Progenitor cell of endocrine pancreas (in vitro differentiated cells): ENCODE measurements at places on chromosomes 13 and 19.

GRCh38 chr13:111924678-111925075 lies 142.3 kb upstream of the SOX1 start:
- peaks cover 55% of the 10 kb centered on the region for H3K27me3 ChIP-seq
- peaks cover 1% of the 10 kb centered on the region for H3K4me1 ChIP-seq
- no peak overlapping the region for H3K27ac ChIP-seq
- DNase-seq, result no peak

DNA sequence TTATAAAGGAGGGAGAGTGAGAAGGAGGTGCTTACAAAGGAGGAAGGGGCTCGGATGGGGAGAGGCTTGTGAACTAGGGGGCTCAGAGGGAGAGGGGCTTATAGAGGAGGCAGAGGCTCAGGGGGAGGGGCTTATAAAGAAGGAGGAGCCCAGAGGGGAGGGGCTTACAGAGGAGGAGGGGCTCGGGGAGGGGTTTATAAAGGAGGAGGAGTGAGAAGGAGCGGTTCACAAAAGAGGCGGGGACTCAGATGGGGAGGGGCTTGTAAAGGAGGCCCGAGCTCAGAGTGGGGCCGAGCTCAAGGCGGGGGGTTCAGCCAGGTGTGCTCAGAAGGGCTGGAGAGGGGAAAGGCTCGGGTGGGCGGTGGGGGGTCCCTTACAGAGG lies 500 bp downstream of the SMIM24 start:
- H3K4me1 ChIP-seq, result peaks cover 4% of the 10 kb centered on the region
- H3K27me3 ChIP-seq, result peaks cover 6% of the 10 kb centered on the region
- H3K4me3 ChIP-seq, result no peak overlapping the region
- DNase-seq, result no peak
- H3K36me3 ChIP-seq, result no peaks in the 10 kb centered on the region

- H3K27ac ChIP-seq, result peak overlapping the region; percentile 49
- peaks cover 16% of the 10 kb centered on the region for H3K4me1 ChIP-seq
- H3K4me3 ChIP-seq, result peak overlapping the region; percentile 76
- H3K27me3 ChIP-seq, result no peaks in the 10 kb centered on the region
Measured at GRCh38 chr19:8608941-8609278, 1.6 kb downstream of the ADAMTS10 start.

- H3K36me3 ChIP-seq, result no peaks in the 10 kb centered on the region
- H3K4me1 ChIP-seq, result peaks cover 33% of the 10 kb centered on the region
- no peak overlapping the region for H3K4me3 ChIP-seq
- no peak overlapping the region for H3K27ac ChIP-seq
- peaks cover 4% of the 10 kb centered on the region for H3K27me3 ChIP-seq
- no peak for DNase-seq
Measured at GRCh38 chr13:23744315-23744714, 144.9 kb downstream of the MIPEP start.

DNA sequence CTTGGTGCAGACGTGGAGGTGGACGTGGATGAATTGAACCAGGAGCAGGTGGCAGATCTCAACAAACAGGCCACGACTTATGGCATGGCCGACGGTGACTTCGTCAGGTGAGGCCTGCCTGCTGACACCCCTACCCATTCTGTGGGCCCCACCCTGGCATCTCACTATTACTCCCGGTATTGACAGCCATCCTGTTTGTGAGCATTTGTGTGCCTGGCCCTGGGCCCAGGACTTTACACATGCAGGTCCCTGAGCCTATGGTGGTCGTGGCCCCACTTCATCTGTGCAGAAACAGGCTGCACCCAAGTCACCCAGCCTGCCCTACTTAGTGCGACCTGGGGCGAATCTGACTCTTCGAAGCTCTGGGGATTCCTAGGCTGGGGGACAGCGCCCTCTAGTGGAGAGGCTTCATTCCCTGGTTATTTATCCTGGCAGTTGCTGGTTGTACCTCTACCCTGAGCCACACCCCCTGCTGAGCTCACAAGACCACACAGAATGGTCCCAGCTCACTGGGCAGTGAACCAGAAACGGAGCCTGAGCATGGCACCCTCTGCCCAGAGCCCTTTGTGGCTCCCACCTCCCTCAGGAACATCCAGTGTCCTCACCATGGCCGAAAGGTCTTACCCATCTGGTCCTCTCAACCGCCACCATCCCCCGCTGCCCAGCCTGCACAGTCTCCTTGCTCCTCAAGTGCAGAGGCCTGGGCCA lies 16.9 kb downstream of the ZNF296 start:
- DNase-seq, result peak; percentile 82
- H3K4me1 ChIP-seq, result no peaks in the 10 kb centered on the region
- no peak overlapping the region for H3K4me3 ChIP-seq
- no peaks in the 10 kb centered on the region for H3K27me3 ChIP-seq

DNA sequence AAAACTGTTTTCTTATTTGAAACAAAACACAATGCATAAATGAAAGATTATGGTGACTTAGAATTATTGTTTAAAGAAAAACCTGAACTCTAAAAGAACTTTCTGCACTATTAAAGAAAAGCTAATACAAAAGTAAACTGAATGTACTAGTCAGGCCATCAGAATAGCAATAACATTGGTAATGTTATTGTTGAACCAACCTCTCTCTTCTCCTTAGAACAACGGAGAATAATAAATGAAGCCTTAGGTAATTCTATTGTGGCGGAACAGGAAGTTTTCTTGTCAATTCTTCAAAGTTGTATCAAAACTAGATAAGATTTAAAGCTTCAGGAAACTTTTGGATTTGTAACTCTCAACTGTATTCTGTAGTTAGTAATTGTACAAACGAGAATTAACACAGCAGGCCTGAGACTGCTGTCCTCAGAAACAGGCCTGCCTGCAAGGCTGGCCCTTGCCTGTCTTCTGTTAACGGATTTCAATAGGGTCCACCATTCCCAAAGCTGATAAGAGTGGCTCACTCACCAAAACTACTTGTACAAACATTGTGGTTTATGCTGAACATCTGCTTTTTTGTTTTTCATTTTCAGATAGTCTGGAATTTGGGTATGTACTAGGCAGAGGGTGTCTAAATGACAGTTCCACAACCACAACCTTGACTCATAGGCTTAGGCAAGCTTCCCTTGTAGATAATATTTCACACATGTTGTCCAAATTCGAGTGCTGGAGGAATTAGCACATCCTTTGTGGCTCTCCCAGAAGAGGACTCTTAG lies 825.8 kb downstream of the GPC5 start:
- H3K36me3 ChIP-seq, result no peaks in the 10 kb centered on the region
- H3K4me3 ChIP-seq, result no peak overlapping the region
- no peaks in the 10 kb centered on the region for H3K27me3 ChIP-seq
- peaks cover 16% of the 10 kb centered on the region for H3K4me1 ChIP-seq

DNA sequence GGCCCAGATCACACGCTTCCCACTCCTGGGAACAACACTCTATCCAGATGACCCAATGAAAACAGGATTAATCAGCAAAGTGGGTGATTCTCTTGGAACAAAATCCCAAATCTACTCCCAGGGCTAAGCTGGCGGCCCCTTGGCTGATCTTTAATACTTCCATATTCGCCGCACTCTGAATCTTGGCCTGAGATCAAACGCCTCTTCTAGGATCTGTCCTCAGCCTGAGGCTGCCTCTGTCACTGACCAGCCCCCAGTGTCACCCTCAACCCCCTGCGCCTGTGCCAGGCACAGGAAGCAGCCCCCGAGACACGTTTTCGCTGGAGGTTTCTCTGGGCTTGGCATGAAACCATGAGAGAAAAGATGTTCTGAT lies 2.4 kb upstream of the CTXN1 start:
- peaks cover 6% of the 10 kb centered on the region for H3K4me1 ChIP-seq
- peak overlapping the region; percentile 22 for H3K4me3 ChIP-seq
- H3K36me3 ChIP-seq, result peaks cover 5% of the 10 kb centered on the region
- DNase-seq, result no peak
- no peak overlapping the region for H3K27ac ChIP-seq
- no peaks in the 10 kb centered on the region for H3K27me3 ChIP-seq

DNA sequence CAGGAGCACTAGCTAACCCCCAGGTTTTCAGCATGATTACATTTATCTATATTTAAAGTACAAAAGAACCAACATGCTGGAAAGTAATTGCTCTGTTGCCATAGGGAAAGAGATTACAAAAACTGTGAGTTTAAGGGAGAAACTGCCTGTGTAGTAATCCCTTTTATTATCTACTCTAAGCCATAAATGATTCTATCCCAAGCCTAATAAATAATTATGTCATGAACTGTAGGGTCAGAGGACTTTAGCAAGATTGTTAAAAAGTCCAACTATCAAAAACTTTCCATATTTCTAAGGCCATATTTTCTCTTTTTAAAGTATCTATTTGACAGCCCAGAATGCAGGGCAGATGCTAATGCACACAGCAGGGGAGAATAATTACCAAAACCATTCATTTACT lies 573.8 kb upstream of the MIR17HG start:
- no peak overlapping the region for H3K27ac ChIP-seq
- H3K36me3 ChIP-seq, result no peaks in the 10 kb centered on the region
- peaks cover 3% of the 10 kb centered on the region for H3K27me3 ChIP-seq
- H3K4me1 ChIP-seq, result peaks cover 4% of the 10 kb centered on the region

- no peaks in the 10 kb centered on the region for H3K36me3 ChIP-seq
- no peak overlapping the region for H3K4me3 ChIP-seq
- H3K27me3 ChIP-seq, result peaks cover 4% of the 10 kb centered on the region
- no peak for DNase-seq
- H3K4me1 ChIP-seq, result no peaks in the 10 kb centered on the region
Measured at GRCh38 chr19:19083413-19084178, 19.8 kb downstream of the SLC25A42 start.

GRCh38 chr13:98432638-98433037 lies 144.3 kb downstream of the STK24 start:
- no peak overlapping the region for H3K4me3 ChIP-seq
- peak overlapping the region; percentile 73 for H3K27ac ChIP-seq
- peaks cover 12% of the 10 kb centered on the region for H3K4me1 ChIP-seq
- peaks cover 34% of the 10 kb centered on the region for H3K36me3 ChIP-seq
- no peaks in the 10 kb centered on the region for H3K27me3 ChIP-seq

- H3K4me3 ChIP-seq, result no peak overlapping the region
- peaks cover 44% of the 10 kb centered on the region for H3K36me3 ChIP-seq
- DNase-seq, result no peak
- no peaks in the 10 kb centered on the region for H3K27me3 ChIP-seq
- H3K27ac ChIP-seq, result no peak overlapping the region
Measured at GRCh38 chr13:112821340-112822055, 131.7 kb downstream of the ATP11A start.

DNA sequence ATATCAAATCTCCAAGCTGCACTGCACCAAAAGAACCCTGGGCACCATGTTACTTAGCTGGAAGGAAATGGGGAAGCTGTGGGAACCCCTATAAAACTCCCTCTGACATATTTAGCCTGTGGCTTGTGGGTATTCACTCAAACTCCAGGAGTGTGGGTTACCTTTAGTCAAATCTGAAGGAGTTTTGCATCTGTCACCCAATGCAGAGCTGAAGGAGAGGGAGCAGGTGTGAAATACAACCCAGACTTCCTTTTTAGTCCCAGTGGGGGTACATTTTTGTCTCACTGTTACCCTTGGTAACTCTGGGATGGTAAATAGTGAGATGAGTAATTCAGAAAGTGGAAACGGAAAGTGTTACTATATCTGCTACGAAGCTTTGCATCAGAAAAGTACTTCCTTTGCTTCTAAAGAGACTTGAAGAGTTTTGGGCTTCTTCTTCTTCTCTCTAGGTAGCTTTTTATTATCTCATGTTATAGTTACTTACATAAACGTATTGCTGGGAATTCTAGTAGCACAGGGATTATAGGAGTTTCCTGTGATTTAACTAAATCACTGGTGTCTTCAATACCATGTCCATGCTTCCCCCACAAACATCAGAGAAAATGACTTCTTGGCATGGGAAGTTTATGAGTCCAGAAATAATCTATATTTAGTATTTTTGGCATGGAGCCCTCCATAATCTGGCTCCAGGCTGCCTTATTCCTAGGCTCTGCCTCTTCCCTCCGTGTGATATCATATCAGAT lies 105.9 kb downstream of the AKAP11 start:
- H3K4me1 ChIP-seq, result no peaks in the 10 kb centered on the region
- no peak overlapping the region for H3K4me3 ChIP-seq
- H3K27me3 ChIP-seq, result no peaks in the 10 kb centered on the region
- no peaks in the 10 kb centered on the region for H3K36me3 ChIP-seq
- no peak for DNase-seq
- H3K27ac ChIP-seq, result no peak overlapping the region

DNA sequence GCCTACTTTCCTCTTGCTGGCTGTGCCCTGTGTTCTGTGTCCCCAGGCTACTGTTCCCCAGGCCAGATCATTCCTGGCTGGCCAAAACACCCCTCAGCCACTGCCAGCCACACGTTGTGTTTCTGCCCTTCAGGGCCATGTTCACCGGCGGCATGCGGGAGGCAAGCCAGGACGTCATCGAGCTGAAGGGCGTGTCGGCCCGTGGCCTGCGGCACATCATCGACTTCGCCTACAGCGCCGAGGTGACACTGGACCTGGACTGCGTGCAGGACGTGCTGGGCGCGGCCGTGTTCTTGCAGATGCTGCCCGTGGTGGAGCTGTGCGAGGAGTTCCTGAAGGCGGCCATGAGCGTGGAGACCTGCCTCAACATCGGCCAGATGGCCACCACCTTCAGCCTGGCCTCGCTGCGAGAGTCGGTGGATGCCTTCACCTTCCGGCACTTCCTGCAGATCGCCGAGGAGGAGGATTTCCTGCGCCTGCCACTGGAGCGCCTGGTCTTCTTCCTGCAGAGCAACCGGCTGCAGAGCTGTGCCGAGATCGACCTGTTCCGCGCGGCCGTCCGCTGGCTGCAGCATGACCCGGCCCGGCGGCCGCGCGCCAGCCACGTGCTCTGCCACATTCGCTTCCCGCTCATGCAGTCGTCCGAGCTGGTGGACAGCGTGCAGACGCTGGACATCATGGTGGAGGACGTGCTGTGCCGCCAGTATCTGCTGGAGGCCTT lies 15.8 kb upstream of the CRTC1 start:
- H3K36me3 ChIP-seq, result peaks cover 4% of the 10 kb centered on the region
- H3K4me1 ChIP-seq, result peaks cover 2% of the 10 kb centered on the region
- no peak overlapping the region for H3K27ac ChIP-seq
- no peaks in the 10 kb centered on the region for H3K27me3 ChIP-seq
- DNase-seq, result no peak

- peaks cover 2% of the 10 kb centered on the region for H3K36me3 ChIP-seq
- DNase-seq, result no peak
- H3K27me3 ChIP-seq, result no peaks in the 10 kb centered on the region
- H3K4me1 ChIP-seq, result no peaks in the 10 kb centered on the region
Measured at GRCh38 chr19:54606230-54606629, 12.8 kb downstream of the LILRA1 start.

DNA sequence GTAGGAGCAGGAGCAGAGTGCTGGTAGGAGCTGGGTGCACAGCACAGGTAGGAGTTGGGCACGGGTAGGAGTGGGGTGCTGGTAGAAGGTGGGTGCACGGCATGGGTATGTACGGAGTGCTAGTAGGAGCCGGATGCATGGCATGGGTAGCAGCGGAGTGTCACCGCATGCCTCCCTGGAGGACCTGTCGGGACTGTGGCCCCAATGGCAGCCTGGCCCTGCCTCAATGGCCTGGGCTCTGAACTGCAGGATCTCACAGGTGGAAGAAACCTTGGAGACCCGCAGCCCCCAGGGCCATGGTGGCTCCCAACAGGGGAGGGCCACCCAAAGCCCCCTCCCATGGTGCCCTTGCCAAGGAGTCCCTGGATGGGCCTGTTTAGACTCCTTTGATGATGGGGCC lies 1146.0 kb downstream of the UQCRFS1 start:
- H3K36me3 ChIP-seq, result no peaks in the 10 kb centered on the region
- H3K27ac ChIP-seq, result no peak overlapping the region
- no peaks in the 10 kb centered on the region for H3K4me1 ChIP-seq
- DNase-seq, result no peak
- no peaks in the 10 kb centered on the region for H3K27me3 ChIP-seq
- H3K4me3 ChIP-seq, result no peak overlapping the region
